ENCODE measurements at places on chromosomes 13 and 19. TPM values are rescaled to one million over a fixed set of nuclear protein-coding genes. Genes with fewer than 3 reads are reported as not detected.
A peak's percentile ranks its signal among the peaks of the same experiment; 100 is the strongest.

- no peak overlapping the region for H3K4me3 ChIP-seq
- no peaks in the 10 kb centered on the region for H3K27me3 ChIP-seq
- DNase-seq = no peak
- H3K4me1 ChIP-seq = peaks cover 11% of the 10 kb centered on the region
- H3K27ac ChIP-seq = peak overlapping the region; percentile 3
Measured at GRCh38 chr13:32647926-32648325, 61.7 kb downstream of the PDS5B start.

DNA sequence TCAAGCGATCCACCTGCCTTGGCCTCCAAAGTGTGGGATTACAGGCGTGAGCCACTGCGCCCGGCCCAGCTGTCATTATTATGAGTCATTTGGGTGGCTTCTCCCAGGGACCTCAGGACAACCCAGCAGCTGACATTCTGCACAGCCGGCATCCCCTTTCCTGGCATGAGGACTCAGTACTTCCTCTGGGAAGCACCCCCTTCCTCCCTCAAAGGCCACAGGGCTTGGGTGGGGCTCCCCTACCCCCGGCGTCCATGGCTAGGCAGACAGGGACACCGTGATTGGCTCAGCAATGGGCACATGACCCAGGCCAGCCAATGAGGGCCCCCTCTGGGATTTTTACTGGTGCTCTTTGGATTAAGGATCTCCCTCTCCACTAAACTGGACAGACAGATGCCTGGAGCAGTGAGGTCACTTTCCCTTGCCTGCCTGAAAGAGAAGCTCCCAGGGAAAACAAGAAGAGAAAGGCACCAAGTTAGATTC, 6.0 kb downstream of the KANK2 start:
- no peaks in the 10 kb centered on the region for H3K27me3 ChIP-seq
- no peak overlapping the region for H3K27ac ChIP-seq
- H3K36me3 ChIP-seq = peaks cover 8% of the 10 kb centered on the region
- no peak overlapping the region for H3K4me3 ChIP-seq
- H3K4me1 ChIP-seq = peaks cover 5% of the 10 kb centered on the region

SHANK1 gene
- total RNA-seq = 7.8 TPM

TEX29 gene
- total RNA-seq = 0.62 TPM

- peaks cover 8% of the 10 kb centered on the region for H3K4me1 ChIP-seq
- H3K36me3 ChIP-seq = no peaks in the 10 kb centered on the region
- DNase-seq = no peak
- H3K4me3 ChIP-seq = no peak overlapping the region
- H3K27ac ChIP-seq = no peak overlapping the region
Measured at GRCh38 chr13:69970520-69970919, 137.1 kb upstream of the ATXN8OS start.

DNA sequence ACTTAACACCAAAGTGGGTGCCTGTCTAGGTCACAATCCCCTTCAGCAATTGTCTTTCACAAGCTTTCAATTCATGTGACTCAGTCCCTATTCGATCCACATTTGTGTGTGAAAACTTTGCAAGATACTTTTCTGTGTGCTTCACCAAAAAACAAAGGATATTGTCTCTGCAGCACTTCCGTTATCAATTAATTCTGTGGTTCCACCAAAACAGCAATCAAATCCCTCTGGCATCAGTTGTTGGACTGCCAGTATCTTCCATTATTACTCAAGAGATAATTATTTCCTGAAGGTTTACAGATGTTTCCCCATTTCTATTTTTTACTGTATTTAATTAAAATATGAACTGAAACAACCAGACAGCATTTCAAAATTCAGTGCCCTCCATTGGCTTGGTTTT, 481.4 kb downstream of the SUCLA2 start:
- H3K27me3 ChIP-seq = no peaks in the 10 kb centered on the region
- no peak overlapping the region for H3K4me3 ChIP-seq
- H3K27ac ChIP-seq = no peak overlapping the region
- H3K4me1 ChIP-seq = no peaks in the 10 kb centered on the region
- no peak for DNase-seq

- H3K36me3 ChIP-seq = no peaks in the 10 kb centered on the region
- no peak for DNase-seq
- H3K4me1 ChIP-seq = peaks cover 4% of the 10 kb centered on the region
- no peak overlapping the region for H3K4me3 ChIP-seq
Measured at GRCh38 chr19:28864024-28864503, 348.9 kb downstream of the UQCRFS1 start.

DNA sequence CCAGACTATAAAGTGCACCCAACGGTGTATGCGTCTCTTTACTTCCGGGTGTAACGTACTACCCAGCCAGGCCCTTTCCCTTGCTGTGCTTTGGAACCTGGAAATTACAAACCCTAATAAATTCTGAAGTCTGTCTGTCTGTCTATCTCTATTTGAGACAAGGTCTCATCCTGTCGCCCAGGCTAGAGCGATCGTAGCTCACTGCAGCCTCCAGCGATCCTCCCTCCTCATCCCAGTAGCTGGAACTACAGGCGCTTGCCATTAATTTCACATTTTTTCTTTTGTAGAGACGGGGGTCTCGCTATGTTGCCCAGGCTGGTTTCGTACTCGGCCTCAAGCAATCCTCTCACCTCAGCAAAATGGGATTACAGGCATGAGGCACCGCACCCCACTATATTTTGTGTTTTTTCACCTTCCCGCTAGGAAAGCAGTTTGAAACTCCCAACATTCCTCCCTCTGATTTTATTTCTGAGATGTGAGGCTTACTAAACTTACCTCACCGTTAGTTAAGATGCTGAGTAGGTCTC, 469 bp upstream of the RNF6 start:
- no peak for DNase-seq
- H3K27me3 ChIP-seq = peaks cover 5% of the 10 kb centered on the region

EXOC3L2 gene
- not detected for total RNA-seq

DNA sequence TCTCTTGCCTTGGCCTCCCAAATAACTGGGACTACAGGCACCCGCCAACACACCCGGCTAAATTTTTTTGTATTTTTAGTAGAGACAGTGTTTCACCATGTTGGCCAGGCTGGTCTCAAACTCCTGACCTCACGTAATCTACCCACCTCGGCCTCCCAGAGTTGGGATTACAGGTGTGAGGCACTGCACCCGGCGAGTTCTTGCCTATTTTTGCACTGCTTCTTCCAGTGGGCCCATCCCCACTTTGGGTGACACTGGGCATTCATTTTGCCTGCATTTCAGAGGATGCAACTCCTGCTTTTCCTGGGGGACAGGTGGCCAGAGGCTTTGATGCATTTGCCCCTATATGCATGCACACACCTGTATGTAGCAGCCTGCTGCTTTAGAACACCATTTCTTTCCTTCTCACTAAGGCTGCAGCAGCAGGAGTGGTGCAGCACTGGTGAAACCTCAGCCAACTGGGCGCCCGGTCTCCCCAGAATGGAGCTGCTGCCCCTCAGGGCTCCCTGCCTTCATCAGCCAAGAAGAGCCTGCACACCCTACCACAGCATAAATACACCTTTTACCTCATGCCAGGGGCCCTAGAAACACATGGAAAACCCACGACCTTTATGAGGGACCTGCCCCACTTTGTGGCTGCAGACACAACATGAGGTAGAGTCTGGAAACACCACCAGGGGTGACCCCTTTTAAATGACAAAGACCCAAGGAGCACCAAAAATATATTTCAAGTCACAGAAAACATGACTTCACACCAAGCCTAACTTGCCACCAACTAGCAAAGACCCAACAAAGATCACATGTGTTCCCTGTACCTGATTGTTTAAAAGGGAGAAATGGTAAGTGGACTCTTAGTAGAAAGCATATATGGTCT, 36.8 kb upstream of the POP4 start:
- H3K4me3 ChIP-seq = no peak overlapping the region
- H3K27me3 ChIP-seq = peaks cover 67% of the 10 kb centered on the region
- H3K27ac ChIP-seq = no peak overlapping the region
- H3K4me1 ChIP-seq = no peaks in the 10 kb centered on the region

- H3K4me3 ChIP-seq = no peak overlapping the region
- peaks cover 11% of the 10 kb centered on the region for H3K4me1 ChIP-seq
- DNase-seq = no peak
Measured at GRCh38 chr19:20244356-20244755, 77.3 kb downstream of the ZNF486 start.

CABP5 gene
- total RNA-seq = not detected

- no peak for DNase-seq
- H3K4me1 ChIP-seq = peaks cover 5% of the 10 kb centered on the region
- no peaks in the 10 kb centered on the region for H3K27me3 ChIP-seq
- H3K36me3 ChIP-seq = no peaks in the 10 kb centered on the region
- no peak overlapping the region for H3K4me3 ChIP-seq
Measured at GRCh38 chr13:84563611-84564010, 681.3 kb upstream of the SLITRK1 start.

DNA sequence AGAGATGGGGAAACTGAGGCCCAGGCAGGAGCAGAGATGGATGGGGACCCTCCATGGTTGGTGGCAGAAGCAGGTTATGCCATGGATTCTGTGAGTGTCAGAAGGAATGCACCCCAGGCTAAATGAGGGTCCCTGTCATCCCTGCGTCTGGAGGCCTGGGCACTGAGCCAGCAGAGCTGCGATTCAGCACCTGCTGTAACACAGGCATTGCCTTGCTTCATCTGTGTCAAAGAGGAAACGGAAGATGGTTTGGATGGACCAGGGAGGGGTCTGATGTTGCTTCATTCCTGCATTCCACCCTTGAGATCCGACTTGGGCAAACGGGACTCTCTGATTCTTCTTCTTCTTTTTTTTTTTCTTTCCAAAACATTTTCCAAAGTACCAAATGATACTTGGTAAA, 1.2 kb downstream of the C5AR1 start:
- peak overlapping the region; percentile 75 for H3K27ac ChIP-seq
- no peaks in the 10 kb centered on the region for H3K4me1 ChIP-seq
- H3K36me3 ChIP-seq = no peaks in the 10 kb centered on the region
- H3K4me3 ChIP-seq = no peak overlapping the region

- no peak for DNase-seq
- no peak overlapping the region for H3K4me3 ChIP-seq
- no peaks in the 10 kb centered on the region for H3K27me3 ChIP-seq
- H3K27ac ChIP-seq = no peak overlapping the region
Measured at GRCh38 chr13:23696610-23697009, 126.4 kb downstream of the TNFRSF19 start.

ZNF579 gene
- total RNA-seq = 23.9 TPM

Data from type B pancreatic cell (in vitro differentiated cells).